ENCODE measurements at places on chromosomes 6 and 20.

DNA sequence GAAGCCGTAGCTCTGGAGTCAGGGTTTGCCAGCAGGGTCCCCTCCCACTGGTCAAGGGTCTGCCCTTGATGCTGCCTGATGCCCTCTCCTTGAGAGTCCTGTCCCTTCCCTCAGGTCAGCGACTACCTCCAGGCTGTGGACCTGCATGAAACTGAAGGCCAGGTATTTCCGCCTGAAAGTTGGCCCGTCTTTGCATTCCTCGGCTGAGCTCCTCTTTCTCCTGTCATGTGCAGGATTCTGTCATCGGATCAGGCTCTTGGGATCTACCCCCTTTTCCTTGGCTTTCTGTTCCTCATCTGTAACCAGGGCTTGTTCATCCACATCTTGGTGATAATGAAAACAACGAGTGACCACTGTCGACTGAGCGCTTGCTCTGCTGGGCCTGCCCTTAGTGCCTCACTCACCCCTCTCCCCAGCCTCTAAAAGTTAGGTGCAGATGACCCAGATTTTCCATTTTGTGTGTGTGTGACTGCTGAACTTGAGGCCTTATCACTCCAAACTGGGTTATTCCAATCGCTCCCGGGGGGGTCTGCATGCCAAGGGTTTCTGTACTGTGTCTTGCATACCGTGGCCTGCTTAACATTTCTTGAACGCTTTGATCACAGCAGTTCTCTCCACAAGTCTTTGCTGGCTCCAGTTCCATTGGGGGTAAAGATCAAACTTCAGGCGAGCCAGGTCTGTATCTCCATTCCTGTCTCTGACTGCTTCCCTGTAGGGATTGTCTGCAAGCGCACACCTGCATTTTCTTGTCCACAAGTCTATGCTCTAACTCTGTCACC lies 81.6 kb downstream of the DTD1 start:
- DNase-seq = no peak

GRCh38 chr6:161091972-161092701 lies 100.6 kb downstream of the MAP3K4 start:
- no peak for DNase-seq

DNA sequence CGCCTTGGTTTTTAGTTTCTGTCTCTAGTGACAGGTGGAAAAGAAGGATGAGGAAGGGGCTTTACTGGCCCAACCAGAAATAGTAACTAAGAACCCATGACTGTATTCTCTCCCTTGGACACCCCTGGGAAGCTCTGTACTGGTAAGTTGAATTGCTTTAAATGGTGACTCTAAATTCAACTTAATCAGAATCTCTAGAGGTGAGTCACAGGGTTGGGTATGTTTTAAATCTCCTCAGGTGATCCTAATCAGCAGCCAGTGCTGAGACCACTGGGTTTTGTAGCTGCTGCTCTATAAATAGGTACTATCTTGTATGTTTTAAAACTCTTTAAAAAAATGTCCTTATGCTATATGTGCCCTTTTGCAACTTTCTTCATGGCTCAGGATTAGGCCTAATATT lies 314.0 kb upstream of the ECI2 start:
- DNase-seq = no peak

- no peak for DNase-seq
Observed at GRCh38 chr20:16615199-16615598, 42.0 kb upstream of the KIF16B start.

DNA sequence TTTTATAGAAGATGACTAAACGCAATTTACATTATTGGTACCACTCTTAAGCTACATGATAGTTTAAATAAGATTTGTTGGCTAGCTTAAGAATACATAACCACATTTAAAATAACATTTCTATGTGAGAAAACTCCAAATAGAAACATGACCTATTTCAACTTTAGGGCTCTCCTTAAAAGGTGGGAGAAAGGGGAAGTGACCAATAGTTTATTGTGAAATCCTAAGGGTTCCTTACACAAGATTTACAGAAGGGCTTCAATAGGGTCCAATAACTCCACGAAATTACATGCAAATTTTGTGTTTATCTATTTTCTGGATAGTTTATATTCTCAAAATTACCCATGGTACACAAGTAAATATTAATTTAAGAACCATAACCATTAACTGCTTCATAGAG lies 91.6 kb upstream of the DST start:
- DNase-seq = no peak

DNA sequence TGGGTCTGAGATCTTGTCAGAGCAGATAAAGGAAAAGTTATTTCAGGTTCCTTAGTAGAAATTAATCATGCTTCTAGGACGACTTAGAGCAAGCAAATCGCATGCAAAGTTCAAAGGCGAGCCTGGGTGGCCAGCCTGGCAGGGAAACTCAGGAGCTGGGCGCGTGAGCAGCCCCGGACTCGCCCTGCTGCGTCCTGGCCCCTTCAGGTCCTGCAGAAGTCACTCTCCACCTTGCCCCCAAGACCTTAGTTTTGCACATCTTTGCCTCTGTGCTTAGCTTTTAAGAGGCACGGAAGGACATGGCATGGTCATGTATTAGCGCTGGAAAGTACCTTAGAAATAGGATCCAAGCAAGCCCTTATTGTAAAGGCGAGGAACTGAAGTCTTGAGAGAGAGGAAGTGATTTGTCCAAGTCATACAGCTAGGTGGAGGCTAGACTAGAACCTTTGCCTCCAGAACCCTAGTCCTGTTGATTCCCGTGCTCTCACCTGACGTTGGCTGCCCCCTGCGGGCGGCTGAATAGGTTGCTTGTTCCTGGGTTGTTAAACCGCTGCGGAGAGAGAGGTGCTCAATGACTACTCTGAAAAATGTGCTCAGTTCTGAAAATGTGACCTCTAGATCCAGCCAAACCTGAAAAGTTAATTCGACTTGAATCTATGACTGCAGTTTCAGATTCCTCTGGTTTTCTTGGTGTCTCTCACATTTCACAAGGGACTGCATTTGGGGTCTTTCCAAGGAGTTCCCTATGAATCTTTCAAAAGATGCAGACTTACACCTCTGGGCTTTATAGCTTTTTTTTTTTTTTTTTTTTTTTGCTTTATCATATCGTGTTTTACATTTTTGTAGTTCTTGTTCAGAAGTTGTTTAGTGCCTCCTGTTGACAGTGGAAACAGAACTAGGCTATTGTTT lies 2.7 kb downstream of the MYB start:
- DNase-seq = peak; percentile 81

DNA sequence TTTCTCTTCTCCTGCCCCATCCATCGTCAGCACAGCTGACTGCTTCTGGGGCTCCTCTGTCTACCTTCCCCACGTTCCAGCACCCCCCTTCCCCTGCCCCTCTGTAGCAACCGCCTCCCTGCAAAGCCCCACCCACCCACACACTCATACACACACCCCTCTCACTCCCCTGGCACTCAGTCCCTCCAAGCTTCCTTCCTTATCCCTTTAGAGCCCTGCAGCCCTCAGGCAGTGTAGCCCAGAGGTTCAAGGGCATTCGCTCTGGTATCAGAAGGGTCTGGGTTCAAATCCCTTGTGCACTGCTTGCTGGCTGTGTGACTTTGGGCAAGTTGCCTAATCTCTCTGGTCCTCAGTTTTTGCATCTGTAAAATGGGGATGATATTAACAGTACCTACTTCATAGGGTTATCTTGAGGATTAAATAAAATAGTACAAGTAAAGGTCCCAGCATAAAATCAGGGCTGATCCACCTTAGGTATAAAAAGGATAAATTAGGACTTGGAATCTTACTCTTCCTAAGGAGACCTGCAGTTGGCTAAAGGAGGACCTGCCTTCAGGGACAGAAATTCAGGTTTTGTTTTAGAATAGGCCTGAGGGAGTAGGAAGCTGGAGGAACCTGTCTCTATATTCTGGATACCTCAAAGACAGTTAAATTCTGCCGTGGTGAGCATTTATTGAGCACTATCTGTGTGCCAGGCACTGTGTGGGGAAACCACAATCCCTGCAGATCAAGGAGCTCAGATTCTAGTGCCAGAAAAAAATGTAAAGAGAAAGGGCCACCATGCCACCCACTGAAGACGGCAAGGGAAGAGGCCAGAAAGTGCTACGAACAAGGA lies 94.1 kb downstream of the SNX5 start:
- no peak for DNase-seq

DNA sequence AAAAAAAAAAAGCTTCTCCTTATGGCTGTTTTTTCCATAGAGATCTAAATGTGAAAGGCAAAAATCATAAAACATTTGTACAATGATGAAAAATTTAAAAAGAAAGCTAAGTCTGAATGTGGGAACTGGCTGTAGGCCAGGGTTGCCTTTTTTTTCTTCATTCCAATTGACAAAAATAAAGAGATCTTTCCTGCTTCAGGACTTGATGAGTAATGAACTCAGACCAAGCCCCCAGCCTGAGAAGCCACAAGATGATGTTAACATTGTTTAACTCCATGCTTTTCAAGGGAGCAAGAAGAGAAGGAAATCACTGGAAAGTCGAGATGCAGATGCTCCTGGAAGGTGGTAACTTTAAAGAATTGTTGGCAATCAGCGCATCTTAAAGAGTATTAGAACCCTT lies 41.4 kb downstream of the TRMT6 start:
- no peak for DNase-seq

- DNase-seq = no peak
Observed at GRCh38 chr6:107082045-107082444, 33.3 kb downstream of the BEND3 start.
